ENCODE measurements at places on chromosomes 4 and X.

- DNase-seq = no peak
Observed at GRCh38 chr4:108385076-108385475, 216.3 kb upstream of the LEF1 start.

DNA sequence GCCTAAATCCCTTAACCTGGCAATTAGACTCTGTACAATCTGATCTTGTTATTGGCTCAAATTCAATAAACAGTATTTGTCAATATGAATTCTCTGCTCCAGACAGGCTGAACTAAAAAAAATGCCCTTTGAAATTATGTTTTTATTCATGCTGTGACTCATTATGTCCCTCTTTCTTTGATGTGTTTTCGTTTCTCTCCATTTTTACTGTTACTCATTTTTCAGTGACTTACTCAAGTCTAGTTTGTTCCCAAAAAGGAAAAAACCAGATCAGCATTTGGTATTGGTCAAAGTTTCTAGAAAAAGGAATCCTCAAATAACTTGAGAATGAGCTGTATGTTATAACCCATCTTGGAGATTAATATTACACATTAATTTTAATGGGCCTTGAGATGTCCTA is 40.4 kb downstream of the UNC5C start:
- no peak for DNase-seq

DNA sequence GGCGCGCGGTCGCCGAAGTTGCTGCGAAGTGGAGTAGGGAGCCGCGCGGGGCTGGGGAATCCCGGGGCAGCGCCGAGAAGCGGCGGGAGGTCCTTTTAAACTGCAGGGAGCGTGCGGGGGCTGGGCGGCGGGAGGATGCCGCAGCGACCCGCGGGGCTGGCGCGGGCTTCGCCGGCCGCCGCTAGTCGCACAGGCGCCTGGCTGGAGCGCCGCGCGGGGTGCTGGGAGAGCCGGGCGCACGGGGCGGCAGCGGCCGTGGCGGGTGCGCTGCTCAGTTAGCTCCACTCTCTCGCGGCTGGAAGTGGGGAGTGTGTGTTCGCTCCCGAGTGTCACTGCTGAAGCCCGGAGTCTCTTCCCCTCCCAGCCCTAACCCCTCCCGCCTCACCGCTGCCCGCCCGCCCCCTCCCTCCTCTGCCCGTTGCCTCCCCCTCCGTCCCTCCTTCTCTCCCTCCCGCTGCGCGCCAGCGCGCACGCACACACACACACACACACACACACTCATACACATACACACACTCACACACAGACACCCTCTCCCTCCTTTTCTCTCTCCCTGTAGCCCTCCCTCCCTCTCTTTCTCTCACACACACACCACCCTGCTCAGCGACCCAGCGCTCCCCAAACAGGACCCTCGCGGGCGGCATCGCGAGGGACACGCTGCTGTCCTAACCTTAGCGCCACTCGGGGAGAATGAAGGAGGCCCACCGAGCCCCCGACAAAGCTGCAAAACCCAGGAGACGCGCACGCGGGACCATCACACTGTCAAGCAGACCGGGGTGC is at the start of gene NDNF:
NDNF (minus strand) TSS at position 312 of the 780 bp plus-strand sequence. CDS start 26,698 bp downstream, outside the sequence.
- DNase-seq = no peak

GRCh38 chrX:49191574-49192011 is 5.4 kb upstream of the PRICKLE3 start:
- DNase-seq = no peak

GRCh38 chrX:153854702-153855101 is 24.4 kb upstream of the PDZD4 start:
- DNase-seq = no peak

GRCh38 chr4:144371485-144371884 is 231.0 kb upstream of the GYPA start:
- no peak for DNase-seq

- no peak for DNase-seq
Observed at GRCh38 chrX:105179644-105180043, 40.9 kb downstream of the TEX13A start.

DNA sequence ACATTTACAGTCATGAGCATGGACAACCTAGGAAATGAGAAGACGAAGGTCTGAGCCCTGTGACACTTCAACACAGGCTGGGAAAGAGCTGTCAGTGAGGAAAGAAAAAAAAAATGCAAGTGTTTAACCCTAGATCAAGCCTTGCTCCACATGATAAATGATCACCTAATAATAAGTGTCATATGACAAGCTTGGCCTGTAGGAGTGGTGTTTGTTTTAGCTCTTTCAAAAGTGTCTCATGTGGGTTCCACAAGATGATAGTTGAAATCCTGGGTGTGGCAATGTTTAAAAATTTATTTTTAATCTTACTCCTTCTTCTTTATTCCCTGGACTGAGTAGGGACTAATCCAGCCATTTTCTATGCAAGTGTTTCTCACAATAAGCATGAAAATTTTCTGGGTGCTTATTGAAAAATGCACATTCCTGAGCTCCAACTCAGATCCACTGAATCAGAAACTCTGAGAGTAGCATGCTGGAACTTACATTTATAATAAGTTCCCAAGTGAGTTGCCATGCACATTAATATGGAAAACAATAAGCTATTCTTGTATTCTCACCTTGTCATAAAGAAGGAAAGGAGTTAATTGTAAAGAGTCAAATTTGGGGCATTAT is 138.3 kb downstream of the AREG start:
- no peak for DNase-seq

GRCh38 chr4:74544655-74545361 is 99.9 kb downstream of the AREG start:
- no peak for DNase-seq

DNA sequence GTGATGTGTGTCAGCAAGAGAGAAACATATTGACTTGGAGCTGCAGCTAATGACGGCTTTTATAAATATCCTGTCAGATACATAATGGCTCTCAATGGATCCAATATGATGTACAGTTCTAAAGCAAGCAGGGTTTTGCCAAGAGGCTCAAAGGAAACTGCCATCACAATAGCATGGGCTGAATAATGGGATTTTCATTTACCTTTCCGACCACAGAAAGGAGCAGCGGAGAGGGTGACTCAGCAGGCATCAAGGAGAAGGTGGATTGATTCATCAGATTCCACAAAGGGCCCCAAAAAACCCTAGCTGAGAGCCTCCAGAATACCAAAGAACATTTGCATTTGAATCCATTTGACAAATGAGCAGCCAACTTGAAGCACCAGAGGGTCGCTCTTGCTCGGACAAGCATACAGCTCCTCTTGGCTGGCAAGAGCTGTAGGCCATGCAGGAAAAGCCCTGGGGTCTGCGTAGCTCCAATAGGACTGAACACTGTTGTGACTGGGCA is 355.7 kb upstream of the NOCT start:
- DNase-seq = no peak

DNA sequence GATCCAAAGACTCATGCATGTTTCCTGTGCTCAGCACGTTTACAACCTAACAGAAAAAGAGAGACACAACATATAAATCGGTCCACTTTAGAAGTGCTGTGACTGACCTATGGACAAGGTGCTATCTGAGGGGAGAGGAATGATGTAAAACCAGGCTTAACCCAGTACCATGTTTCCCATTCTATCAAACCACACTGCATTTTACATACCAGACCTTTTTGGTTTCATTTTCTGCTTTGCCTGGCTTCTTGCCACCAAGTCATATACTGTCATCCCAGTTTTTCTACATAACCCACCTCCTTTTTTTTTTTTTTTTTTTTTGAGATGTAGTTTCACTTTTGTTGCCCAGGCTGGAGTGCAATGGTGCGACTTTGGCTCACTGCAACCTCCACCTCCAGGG is 82.2 kb downstream of the KLF8 start:
- no peak for DNase-seq

- no peak for DNase-seq
Observed at GRCh38 chr4:77025643-77026321, 50.0 kb downstream of the CCNI start.

DNA sequence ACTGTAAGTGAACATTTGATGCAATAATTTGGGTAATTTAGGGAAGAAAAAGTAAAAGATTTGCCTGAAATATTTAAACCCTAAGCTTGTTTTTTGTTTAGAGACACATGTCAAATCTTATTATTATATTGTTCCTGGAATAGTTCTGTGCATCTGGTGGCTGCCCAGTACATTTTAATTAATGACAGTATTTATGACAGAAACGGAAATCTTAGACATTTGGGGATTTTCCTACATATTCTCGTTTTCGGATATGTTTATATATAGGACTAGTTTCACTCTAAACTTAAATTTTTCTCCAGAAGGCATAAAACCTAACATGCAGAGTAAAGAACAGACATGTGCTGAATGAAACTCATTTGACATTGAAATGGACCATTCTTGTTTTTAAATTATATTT is 125.6 kb upstream of the PAQR3 start:
- DNase-seq = no peak

- DNase-seq = no peak
Observed at GRCh38 chr4:186008057-186008456, 60.9 kb upstream of the TLR3 start.

DNA sequence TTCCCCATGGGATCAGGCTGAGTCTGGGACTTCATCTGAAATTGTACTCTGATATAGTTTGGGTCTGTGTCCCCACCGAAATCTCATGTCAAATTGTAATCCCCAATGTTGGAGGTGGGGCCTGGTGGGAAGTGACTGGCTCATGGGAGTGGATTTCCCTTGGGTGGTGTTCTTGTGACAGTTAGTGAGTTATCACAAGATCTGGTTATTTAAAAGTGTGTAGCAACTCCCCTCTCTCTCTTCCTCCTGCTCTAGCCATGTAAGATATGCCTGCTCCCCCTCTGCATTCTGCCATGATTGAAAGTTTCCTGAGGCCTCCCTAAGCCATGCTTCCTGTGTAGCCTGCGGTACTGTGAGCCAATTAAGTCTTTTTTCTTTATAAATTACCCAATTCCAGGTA is 61.0 kb downstream of the RASGEF1B start:
- DNase-seq = no peak

DNA sequence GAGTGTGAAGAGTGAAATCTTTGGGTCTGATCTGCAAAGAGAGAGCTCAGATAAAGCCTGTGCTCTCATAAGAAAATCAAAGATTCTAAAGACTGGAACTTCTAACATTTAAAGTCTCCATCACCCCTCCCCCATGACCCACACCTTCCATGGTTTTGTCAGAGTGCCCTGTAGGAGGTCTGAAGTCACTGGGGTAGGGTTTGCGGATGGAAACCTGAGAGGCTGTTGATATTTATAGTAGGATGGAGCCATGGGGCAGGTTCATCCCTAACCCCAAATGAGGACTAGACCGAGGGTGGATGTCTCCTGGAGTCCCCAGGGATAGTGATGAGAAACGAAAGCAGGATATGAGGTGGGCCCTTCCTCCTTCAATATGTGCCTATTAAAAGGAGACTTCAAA is 28.4 kb upstream of the NLGN4X start:
- DNase-seq = no peak

DNA sequence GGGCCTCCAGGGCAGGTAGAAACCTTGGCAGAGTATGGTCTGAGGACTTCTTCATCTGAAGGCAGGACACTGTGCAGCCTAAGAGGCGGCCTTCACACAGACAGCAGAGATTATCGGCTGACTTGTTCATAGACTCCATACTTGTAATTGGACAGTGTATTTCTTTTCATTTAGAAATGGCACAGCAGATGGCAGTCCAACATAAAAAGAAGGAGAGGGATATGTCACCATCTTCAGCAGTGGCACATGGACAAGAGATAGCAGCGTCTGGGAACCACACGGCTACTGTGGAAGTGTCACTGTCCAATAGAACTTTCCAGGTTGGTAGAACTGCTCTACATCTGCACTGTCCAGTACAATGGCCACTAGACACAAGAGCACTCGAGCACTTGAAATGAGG is 21.7 kb upstream of the GEMIN8 start:
- DNase-seq = peak; percentile 2

DNA sequence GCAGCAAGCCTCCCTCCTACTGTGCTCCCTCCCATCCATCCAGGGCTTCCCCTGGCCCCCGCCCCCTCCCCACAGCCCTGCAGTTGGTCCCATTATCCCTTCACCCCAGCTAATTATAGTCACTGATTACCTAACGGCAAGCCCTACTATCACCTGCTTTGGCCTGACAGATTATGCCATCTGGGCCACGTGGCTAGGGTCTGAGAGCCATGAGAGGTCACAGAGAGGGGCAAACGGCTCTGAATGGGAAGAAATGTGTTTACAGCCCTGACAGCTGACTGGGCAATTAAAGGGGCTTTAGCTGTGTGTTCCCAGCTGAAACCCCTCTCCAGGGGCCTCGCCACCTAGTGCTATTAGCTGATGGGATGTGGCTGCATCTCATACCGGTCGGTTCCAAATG is 134.4 kb upstream of the CPEB2 start:
- DNase-seq = no peak

GRCh38 chrX:30278365-30278764 is 30.8 kb downstream of the NR0B1 start:
- DNase-seq = no peak

DNA sequence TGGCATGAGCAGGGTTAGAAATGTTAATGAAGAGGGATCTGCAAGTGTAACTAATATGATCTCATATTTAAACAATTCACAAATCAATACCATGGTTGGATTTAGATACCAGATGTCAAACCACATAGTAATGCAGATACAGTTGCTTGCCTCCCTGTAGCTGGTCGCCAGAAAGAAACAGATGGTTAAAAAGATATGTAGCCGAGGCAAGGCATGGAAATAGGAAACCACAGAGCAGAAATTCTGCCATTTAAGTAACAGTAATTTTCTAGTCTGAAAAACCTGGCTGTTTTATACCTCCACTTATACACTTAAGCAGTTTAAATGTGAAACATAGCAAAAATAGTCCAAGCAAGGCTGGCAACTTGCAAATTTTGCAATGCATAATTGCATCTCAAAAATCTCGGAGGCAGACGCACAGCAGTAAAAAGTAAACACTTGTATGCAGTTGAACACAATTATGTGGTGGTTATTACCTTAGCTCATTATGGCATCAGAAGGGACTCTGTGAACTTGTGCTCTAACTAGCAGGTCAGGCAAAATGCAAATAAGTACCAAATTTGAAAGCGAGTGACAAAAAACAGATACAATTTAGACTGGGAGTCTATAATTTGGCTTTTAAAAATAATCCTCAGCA is 126.8 kb downstream of the NAA11 start:
- no peak for DNase-seq

- DNase-seq = no peak
Observed at GRCh38 chrX:41153957-41154356, 68.7 kb downstream of the USP9X start.

- no peak for DNase-seq
Observed at GRCh38 chrX:136765821-136766356, 14.8 kb downstream of the ARHGEF6 start.

DNA sequence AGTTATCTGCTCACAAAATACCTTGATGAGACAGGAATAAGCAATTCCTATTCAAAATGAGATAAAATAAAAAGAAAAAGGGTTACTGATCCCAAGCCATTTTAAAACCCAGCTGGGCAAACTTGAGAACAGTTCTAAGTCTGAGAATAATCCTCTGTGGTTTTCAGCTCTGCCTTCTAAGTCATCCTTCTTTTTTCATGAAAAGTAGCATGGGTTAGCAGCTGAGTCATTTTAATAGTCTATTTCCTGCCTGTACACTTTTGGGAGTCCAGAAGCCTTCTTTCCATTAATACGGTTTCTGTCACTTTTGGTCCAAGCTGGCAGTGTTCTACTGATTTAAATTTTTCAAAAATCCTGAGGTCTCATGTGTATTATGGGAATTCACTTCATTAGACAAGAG is 374.3 kb downstream of the IQCM start:
- DNase-seq = no peak

Measured in cerebellar cortex (tissue), 1 donor.